HEK293T (cell line): ENCODE measurements at places on chromosomes 5 and 9.

- DNase-seq = no peak
Measured at GRCh38 chr5:174760721-174761120, 36.3 kb downstream of the MSX2 start.

DNA sequence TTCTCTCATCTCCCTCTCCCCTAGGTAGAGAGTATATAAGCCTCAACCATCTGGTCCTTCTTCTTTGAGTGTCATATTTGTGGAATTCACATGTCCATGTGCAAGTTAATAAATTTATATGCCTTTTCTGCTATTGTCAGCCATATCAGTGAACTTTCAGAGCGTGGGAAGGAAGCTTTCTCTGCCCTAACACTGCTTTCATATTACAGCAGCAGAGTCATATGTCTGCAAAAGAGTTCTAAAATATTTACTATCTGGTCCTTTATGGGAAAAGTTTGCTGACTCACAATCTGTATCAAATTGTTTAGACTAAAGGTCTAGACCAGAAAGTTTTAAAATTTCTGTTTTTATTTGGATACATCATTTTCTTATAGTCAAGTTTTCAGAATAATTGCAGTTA is 669.0 kb downstream of the LRRC70 start:
- DNase-seq = no peak

GRCh38 chr9:111481885-111482636 is 2.1 kb downstream of the ECPAS start:
- DNase-seq = peak; percentile 41

GRCh38 chr5:154479944-154480750 is 2.1 kb upstream of the HAND1 start:
- no peak for DNase-seq

DNA sequence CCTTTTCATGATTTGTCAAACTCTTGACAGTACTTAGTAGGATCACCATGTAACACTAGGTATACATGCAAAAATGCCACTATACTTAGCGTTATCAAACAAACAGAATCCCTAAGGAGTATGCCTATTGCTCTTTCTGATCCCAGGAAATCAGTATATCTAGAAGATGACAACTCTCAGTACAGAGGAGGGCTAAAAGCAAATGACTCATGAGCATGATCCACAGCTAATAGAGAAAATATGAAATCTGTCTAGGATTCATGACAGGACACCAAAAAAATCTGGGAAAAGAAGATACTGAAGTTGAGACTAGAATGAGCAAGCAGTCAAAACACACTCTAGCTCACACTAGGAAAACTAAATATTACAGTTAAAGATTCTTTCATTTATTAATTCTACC is 89.2 kb downstream of the RAPGEF6 start:
- DNase-seq = no peak

- DNase-seq = no peak
Measured at GRCh38 chr9:134065612-134066419, 2.0 kb downstream of the BRD3 start.

DNA sequence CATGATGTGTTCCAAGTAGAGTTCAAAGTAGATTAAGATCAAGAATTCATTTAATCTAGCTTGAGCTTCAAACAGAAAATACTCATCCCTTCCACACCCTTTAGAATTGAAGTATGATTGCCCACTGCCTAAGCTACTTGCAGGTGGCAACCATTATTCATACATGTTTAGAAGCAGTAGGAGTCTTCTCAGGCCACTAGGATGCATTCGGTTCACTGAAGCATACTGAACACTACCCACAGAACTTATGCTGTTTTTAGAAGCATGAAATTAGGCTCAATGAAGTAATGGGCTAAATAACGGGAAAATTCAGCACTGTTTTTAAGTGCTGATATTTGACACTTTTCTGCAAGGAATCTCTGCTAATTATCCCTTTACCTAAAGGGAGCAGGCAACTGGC is 263.4 kb downstream of the DEPDC1B start:
- no peak for DNase-seq

- no peak for DNase-seq
Measured at GRCh38 chr5:10525124-10525495, 38.8 kb upstream of the ANKRD33B start.

- DNase-seq = no peak
Measured at GRCh38 chr5:180455872-180456271, 38.3 kb upstream of the CNOT6 start.

DNA sequence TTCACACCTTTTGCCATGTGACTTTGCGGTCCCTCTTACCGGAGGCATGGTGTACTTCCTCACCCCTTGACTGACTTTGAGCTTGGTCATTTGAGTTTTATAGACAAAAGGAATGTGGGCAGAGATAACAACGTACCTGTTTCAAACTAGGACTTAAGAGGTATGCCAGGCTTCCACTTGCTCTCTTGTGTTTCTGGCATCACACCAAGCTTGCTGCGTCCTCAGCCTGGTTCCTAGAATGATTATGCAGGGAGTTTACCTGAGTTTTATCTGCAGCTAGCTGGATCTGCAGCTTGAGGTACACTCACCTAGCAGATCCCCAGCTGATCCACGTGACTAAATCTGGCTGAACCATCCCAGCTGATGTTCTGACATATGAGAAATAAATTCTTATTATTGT is 66.2 kb downstream of the PLK2 start:
- DNase-seq = no peak

GRCh38 chr5:6448141-6448491 is 543 bp upstream of the UBE2QL1 start:
- no peak for DNase-seq

DNA sequence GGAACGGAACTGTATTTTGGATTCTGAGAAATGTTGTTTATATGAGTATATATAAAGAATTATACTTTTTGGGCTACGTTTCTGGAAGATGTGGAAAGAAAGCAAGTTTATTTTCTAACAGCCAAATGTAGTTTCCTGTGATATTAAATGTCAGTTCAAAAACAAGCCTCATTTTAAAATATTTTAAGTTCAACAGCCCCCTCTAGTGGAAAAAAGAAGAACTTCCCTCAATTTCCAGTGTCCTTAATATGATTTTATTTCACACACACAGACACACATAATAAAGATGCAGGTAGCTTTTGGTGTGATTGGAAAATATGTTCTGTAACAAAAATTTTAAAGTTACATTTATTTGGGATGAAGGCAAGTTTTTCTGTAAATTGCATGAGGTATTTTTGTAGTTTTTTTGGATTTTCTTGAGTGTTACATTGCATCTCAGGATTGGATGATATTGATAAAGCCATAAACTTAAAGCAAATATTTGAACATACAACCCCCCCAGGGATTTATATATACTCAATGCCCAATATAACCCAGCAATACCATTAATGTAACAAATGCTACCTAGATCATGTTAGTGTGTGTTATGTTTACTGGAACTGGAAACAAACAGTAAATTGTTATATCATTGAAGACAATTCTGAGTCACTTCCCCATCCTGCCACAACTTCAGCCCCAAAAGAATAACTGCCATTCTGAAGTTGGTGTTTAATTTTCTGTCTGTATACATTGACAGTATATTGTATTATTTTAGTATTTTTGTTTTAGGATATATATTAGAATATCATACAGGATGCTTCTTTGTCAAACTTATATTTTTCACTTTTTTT is 54.0 kb downstream of the CCDC171 start:
- peak; percentile 5 for DNase-seq

DNA sequence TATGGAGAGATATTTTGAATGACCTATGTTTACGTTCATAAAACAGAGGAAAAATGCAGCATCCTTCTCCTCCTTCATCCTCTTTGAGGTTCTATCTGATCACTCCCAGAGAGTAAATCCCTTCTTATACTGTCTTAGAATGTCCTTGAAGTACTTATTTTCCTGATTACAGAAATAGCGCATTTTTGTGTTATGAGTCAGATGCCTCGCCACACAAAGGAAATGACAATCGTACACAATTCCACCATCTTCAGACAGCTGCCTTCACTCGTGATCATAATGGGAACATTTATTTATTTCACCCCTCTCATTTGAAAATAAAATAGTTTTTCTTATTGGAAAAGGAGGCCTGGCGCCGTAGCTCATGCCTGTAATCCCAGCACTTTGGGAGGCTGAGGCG is 2.4 kb upstream of the GLT6D1 start:
- no peak for DNase-seq

DNA sequence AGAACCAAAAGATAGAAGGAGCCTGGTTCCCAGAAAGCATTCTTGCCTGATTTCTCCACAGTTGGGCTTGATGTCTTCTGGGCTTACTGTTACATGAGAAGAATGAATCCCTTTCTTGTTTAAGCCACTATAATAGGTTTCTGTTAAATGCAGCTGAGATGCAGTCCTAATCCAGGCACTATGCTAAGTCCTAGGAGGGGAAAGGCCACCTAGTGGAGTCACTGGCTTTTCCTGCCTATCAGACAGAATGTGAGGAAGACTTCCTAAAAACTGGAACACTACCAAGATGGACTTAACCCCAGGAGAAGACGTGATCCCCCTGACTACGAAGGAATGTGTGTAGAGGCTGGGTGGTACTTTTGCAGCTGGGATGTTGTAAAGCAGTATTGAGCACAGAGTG is 34.3 kb upstream of the FSD1L start:
- DNase-seq = peak; percentile 30

DNA sequence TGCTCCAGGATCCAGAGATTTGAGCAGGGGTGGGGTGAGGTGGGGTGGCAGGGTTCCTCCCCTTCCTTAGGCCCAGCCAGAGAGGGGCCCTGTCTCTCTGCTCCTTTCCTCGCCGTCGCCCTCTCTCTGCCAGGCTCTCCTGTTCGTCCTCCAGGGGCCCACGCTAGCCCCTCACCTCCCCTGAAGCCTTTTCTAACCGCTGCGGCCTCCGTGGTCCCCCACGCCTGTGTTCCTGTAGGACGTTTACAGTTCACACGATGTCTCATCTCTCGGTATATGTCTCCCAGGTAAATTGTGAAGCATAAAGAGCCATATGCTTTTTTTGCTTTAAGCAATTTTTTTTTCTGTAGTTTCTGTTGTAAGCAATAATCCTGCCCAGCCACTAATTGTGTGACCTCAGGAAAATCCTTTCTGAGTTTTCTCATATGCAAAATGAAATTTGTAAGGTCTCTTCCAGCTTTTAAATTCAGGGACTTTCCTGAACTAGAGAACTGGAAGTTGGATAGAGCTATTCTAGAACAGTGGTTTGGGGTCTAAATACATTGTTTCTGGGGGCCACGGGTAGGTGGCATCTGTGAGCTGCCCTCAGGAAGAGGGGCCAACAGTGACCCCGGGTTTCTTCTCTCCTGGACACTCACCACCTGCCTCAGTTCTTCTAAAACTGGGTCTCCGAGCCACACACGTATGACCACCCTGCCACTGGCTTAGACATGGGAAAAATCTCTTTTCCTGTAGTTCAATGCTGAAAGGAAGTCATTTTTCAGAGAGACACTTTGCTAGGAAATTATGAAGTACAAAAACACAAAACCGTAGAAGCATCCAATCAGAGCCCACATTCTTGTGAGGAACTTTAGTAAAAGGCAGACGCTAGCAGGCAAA is 50.2 kb upstream of the ZNF366 start:
- no peak for DNase-seq

GRCh38 chr9:109802491-109802890 is 22.5 kb downstream of the PALM2AKAP2 start:
- no peak for DNase-seq

DNA sequence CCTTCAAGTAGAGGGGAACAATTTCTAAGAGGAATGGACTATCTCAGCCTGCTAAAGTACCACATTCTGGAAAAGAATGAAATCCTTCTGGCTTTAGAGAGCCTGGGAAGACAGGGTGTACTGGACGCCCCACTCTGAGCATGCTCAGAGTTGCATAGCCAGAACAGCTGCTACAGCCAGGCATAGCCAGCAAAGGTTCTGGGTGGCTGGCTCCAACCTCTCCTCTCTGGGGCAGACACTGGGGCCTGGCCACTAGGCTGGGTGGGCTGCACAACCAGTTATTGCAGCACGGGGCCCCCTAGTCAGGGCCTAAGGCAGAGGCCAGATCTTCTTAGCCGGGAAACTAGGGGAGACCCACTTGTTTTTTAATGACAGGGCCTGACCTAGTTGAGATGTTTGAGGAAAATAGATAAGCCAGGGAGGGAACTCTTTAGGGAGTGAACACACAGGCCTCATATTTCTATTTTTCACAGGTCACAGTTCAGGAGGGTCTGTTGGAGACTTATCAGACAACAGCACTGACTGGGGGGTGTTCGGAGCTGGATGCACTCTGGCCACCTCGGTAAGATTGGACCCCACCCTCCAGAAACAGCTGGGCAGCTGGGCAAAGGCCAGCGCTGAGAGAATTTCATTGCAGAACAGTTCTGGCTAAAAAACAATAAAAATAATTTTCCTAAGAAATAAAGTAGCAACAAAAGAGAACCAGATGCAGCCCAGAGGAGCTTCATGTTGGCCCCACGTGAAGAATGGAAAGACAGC is 142.9 kb downstream of the LPAR1 start:
- no peak for DNase-seq

GRCh38 chr9:133144904-133145851 is 18.5 kb downstream of the GBGT1 start:
- no peak for DNase-seq

DNA sequence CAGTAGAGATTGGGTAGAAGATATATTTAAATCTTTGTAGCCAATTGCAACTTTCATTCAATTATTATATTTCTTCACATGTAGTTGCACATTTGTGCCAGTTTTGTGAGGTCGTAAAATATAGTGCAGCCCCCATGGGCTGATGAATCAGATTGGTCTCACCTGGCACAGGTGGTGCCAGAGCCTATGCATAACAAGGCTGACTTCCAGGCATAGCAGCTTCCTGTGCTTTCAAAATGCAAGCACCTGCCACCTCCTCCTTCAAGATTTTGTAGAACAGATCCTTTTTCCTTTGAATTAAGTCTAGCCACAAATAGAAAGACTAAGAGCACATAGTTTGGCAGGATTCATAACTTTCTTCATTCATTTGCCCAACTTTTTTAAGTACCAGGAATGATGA is 87.1 kb downstream of the STARD4 start:
- DNase-seq = no peak

DNA sequence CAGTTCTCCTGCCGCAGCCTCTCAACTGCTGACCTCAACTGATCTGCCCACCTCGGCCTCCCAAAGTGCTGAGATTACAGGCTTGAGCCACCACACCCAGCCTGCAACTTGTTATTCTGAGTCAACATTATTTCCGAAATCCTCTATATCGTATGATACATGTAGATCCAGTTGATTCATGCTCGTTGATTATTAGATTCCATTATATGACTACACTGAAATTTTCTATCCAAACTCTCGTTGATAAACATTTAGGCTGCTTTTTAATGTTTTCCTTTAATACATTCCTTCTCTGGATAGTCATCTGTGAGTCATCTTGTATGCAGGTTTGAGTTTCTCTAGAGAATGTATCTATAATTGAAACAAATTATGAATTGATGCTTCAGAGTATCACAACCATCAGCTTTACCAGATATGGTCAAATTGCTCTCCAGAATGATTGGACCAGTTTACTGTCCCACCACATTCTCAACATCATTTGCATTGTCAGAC is 4.1 kb downstream of the CDK7 start:
- DNase-seq = no peak

DNA sequence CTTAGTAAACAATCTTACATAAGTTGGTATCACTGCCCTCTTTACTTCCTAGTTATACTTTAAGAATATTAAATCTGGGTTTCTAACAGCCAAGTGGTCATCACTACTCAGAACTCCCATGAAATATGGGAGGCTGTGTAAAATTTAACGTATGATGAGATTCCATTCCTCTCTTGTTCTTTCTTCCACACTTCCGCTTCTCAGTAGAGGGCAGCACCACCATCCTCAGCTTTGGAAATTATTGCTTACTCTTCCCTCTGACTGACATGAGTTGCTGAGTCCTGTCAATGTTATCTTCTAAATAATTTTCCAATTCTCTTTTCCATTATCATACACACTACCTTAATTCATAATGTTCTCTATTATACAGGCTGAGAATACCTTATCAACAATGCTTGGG is 194.0 kb downstream of the RFX3 start:
- DNase-seq = peak; percentile 12

- no peak for DNase-seq
Measured at GRCh38 chr9:115036691-115037090, 81.3 kb downstream of the TNC start.
